ENCODE measurements at places on chromosomes 13 and 19.
A peak's percentile ranks its signal among the peaks of the same experiment; 100 is the strongest.

DNA sequence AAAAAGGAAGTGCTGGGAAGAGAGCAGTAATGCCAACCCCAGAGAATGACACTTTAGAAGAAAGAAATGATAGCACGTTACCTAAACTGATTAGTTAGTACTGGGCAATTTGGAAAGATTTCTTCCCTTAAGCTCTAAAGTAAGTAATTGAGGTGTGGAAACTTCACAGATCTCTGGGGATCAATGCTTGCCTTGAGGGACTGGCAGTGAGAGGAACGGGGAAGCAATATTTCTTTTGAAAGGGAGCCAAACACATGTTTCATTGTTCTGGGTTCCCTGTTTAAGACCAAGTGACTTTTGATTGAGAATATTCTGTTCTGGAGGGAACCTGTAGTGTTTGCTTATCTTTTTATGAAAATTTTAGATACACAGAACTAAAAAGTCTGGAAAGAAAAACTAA lies 190.5 kb downstream of the NDFIP2 start:
- DNase-seq: no peak

GRCh38 chr19:33292595-33293254 lies 9.6 kb downstream of the CEBPA start:
- DNase-seq: no peak

DNA sequence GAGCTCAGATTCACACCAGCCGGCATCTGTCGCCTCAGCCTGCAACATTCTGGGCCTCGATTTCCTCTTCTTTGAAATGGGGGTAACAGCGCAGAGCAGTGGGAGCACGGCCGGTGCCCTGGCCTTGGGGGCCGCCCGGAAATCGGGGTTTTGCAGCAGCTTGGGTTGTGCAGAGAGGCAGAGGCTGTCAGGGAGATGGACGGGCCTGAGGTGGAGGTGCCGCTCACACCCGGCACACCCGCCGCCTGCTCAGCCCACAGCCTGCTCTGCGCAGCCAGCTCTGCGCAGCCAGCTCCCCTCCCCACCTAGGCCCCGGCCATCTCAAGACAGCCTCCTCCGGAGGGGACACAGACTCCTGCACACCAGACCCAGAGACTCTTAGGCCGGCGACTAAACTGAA lies 10.6 kb downstream of the KLF2 start:
- no peak for DNase-seq

DNA sequence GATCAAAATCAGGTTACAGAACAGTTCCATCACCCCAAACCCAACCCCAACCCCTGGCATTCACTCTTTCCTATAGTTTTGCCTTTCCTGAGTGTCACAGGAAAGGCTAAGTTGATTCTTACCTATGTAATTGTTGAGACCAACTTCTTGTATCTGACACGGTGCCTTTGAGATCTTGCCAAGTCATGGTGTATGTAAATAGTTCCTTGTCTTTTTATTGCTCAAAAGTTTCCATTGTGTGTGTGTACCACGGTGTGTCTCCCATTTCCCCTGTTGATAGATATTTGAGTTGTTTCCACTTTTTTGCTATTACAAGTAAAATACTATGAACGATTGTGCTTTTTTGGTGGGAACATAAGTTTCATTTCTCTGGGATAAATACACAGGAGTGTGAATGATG lies 3.3 kb upstream of the IGFL2 start:
- no peak for DNase-seq

- no peak for DNase-seq
Observed at GRCh38 chr13:24228852-24229458, 68.4 kb downstream of the SPATA13 start.

DNA sequence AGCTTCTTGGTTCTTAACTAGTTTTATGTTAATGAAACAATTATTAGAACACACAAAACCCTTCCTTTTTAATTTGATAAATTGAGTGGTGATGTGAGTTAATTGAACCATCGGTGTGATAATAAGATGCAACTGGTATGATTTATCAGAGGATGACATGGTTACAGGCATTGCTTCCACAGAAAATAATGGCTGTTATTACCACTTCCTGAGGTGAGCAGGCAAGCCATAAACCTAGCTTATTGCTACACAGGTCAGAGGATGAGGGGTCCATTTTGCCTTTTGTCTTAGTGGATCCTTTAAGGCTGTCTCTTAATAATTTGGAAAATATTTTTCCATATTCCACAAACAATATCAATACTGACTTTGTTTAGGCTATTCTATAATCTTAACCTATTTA lies 226.6 kb upstream of the EDNRB start:
- DNase-seq: no peak

DNA sequence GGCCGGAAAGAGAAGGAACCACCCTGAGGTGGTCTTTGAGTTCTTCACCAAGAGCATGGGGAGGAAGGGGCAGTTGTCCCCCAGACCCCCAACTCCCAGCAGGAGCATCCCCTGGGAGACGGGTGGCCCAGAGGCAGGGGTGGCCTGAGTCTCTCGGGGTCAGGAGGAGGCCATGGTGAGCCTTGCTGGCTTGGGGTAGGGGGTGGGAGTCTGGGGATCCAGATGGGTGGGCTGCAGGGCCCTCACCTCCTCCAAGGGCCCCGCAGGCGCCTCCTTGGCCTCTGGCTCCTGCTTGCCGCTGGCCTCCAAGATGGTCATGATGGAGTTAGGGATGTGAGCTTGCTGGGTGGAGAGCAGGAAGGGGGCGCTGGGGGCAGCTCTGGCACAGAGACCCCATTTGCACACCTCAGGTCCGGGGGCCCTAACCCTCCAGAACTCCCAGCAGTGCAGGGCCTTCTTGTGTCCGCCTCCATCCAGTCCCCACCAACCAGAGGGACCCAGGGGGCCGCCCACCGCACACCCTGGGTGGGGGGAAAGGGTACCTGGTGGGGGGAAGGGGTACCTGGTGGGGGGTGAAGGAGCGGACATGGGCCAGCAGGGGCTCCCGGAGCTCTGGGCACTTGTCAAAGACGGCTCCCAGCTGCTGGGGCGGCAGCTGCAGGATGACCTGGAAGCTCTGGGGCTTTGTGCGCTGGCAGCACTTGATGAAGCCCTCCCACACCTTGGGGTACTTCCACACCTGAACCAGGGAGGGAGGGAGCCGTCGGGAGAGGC lies 1.3 kb upstream of the RSPH6A start:
- no peak for DNase-seq

- peak; percentile 83 for DNase-seq
Observed at GRCh38 chr19:58395220-58395978, at the start of gene RNF225. RNF225 (plus strand) TSS chr19:58395656; CDS start chr19:58396090, 434 bp downstream.

GRCh38 chr19:17610384-17610783 lies 54.9 kb downstream of the COLGALT1 start:
- no peak for DNase-seq

GRCh38 chr19:47839411-47839810 lies 17.7 kb downstream of the CRX start:
- no peak for DNase-seq

DNA sequence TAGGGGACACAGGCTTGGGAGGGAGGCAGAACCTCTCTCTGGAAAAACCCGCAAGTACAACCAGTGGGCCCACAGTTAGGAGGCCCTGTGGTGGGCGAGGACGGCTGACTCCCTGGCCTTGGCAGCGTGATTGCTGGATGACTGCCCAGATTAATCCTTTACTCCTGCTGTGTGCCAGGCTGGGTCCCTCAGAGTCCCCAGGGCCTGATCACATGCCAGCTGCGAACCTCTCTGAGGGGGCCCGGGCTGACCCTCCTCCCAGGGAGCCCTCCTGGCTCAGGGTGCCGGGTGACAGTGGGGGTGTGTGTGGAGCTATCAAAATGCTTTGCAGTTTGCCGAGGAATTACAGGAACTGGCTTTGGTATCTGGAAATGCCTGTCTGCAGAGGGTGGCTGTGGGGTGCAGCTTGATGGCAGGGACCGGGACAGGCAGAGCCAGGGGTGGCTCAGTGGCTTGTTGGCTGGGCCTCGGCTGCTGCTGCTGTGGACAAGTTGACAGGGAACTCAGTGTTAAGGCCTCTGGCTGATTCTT lies 48.9 kb downstream of the DNM2 start:
- DNase-seq: no peak

- no peak for DNase-seq
Observed at GRCh38 chr19:1933244-1933643, 7.7 kb upstream of the CSNK1G2 start.

DNA sequence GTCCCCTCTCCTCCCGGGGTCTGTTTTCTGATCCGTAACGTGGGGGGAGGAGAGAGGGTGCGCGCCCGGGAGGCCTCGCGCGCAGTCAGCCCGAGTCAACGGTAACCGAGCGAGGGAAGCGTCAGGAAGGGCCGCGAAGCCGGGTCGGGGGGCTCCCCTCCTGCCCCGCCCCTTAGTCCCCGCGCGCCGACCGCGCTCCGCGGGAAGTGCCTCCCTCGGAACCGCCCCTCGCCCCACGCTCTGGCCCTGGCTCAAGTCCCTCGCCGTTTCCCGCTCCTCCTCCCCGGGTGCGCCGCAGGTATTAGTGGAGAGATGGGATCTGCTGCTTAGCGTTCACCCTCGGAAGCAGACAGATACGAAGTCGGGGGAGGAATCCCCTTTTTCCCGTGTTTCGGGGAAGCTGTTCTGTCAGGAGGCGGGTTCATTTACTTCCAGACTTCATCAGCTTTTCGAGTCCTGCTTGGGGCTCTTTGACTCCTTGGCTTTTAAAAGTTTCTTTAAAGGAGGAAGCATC lies 770 bp downstream of the HNRNPM start:
- no peak for DNase-seq

GRCh38 chr19:10270616-10271394 lies at the start of gene ICAM1:
ICAM1 (plus strand) TSS chr19:10271120; CDS start chr19:10271160, 40 bp downstream.
- DNase-seq: no peak

GRCh38 chr19:5585461-5586299 lies 17.9 kb upstream of the TINCR start:
- DNase-seq: no peak

DNA sequence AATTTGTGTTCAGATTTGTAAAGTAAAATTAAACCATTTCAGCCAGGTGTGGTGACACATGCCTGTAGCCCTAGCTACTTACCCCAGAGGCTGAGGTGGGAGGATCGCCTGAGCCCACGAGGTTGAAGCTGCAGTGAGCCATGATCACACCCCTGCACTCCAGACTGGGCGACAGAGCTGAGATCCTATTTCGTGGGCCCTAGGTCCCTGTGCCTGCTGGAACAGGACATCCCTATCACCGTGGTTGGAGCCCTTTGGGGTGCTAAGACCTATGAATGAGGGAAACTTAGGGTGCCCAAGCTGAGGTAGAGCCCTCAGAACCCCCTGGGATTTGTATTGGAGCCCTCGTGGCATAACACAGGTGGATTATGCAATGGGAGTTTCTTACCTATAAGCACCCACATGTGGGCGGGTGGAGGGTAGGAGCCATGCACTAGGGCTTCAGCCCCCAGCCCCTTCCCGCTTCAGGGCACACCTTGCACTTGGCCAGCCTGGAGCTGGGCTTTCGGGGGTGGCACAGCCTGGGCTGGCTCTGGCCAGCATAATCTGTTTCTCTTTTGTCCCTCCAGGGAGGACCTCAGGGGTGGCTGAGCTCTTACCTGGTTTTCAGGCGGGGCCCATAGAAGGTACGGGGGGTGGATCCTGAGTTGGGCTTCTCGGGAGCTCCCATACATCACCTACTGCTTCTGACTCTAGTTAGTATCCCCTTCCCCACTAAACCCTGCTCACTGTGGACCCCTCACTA lies 7.2 kb upstream of the USF2 start:
- peak; percentile 24 for DNase-seq

GRCh38 chr13:21012211-21012610 lies 49.2 kb downstream of the LATS2 start:
- DNase-seq: no peak

- no peak for DNase-seq
Observed at GRCh38 chr13:71879129-71879535, 12.1 kb upstream of the DACH1 start.
